NCI-H345 (cell line): ENCODE measurements at places on chromosomes 2 and 18.

GRCh38 chr2:218839430-218839829 lies 7.8 kb upstream of the PRKAG3 start:
- no peak for DNase-seq

DNA sequence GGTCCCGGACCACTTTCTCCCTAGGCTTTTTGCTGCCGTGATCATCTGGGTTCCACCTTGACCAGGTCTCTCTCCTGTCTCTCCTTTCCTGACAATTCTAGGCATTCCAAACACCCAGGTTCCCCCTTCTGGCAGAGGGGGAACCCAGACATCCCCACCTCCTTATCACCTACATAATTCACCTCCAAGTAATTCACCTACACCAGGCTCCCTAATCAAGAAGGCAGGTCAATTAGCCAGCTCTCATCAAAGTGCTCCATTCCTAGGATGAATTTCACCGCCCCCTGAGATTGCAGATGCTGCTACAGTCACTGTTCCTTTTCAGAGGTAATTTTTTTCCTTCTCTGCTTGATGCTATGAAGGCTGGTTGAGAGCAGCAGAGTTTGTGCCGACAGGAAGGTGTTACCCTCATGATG lies 42.3 kb upstream of the ATG16L1 start:
- DNase-seq: no peak

- no peak for DNase-seq
These were observed 90.6 kb downstream of the ADAM23 start for GRCh38 chr2:206533977-206534376.

DNA sequence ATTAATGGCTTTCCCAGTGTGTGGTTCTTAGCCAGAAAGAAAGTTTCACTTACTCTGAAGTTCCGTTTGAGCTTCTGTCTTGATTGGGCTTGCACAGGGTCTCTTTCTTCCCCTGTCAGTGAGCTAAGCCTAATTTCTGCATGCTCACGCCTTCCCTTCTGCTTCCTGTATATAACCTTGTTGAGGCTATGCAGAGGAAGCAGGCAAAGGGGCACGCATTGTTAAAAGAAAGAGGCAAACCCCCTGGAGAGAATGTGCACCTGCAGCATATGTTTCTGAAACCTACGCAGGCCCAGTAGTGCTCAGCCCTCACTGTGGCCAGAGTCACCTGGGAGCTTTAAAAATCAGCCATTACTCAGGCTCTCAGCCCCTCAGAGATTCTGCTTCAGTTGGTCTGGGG lies 14.5 kb upstream of the PLA2R1 start:
- DNase-seq: peak; percentile 27

DNA sequence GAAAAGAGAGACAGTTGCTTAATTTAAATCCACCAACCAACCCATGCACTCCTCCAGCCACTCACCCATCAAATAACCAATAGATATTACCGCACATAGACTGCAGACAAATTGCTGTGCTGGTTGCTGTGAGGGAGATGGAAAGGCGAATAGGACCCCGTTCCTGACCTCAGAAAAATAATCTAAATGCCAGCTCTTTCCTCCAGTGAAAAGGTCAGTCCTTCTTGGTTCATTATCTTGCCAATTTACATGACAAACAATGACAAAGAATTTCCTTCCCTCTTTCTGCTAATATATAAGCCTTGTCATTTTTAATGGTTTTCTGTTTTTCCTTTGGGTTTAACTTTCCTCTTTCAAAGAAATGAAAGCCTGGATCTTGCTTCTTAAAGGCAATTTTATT lies 61.6 kb downstream of the MEP1B start:
- no peak for DNase-seq

GRCh38 chr18:68034296-68034695 lies 517.8 kb upstream of the DSEL start:
- no peak for DNase-seq

GRCh38 chr18:37566479-37567060 lies 972 bp upstream of the CELF4 start:
- DNase-seq: peak; percentile 72

DNA sequence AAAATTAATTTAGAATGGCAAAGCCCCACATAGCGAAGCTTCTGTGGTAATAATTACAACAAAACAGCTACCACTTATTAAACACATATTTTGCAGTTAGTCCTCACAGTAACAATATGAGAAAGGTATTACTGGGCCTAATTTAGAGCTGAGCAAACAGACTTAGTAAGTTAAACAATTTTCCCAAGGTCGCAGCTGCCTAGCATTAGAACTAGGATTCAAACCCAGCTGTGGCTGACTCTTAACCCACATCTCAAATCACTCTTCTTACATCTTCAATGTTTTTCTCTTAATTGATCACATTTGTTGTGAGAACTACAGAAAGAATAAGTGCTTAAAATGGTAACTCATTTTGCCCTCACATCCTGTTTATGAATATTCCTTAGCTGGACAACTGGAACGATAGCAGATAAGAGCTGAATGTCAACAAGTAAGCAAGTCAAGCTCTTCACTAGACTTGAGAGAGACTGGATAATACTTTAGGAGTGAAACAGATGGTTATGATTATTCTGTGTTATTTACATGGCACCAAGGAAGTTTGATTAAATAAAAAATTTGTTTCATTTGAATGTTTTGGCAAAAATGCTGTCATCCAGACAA lies 59.4 kb upstream of the TMEM17 start:
- DNase-seq: no peak

- no peak for DNase-seq
These were observed 171.2 kb downstream of the NBAS start for GRCh38 chr2:15389895-15390294.

GRCh38 chr2:119823734-119824334 lies 64.1 kb downstream of the PTPN4 start:
- peak; percentile 0 for DNase-seq

DNA sequence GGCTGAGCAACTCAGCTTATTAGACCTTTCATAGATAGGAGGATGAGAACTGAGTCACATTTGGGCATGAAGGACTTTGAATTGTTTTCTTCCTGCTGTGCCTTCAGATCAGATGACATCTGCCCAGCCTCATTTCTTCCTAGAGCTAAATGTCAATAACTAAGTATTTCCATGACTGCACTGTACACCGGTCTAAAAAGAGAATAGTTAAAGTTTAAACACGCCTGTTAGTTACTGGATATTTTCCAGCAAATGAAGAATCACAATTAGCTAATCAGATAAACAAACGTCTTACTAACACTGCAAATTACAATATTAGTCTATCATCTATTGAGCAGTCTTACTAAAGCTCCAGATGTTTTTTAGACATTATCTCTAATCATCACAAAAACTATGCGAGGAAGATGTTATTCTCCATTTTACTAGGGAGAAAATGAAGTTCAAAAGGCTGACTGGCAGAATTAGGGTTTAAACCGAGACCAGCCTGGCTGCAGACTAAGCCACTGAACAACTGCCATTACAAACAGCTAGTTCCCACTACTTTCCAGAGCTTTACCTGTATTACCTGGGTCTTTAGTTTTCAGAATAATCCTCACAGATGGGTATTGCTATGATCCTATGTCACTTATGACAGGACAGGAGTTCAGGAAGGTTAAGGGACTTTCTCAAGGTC lies 69.4 kb upstream of the ZNF397 start:
- DNase-seq: no peak

GRCh38 chr2:241866790-241867645 lies 2.5 kb upstream of the RTP5 start:
- no peak for DNase-seq

GRCh38 chr2:68040078-68040477 lies 22.7 kb downstream of the C1D start:
- no peak for DNase-seq
